ENCODE measurements at places on chromosomes 12 and 14.

GRCh38 chr14:76929927-76930326 is 98.6 kb downstream of the IRF2BPL start:
- DNase-seq, result no peak

GRCh38 chr12:118402251-118402650 is 25.9 kb downstream of the SUDS3 start:
- DNase-seq, result no peak

DNA sequence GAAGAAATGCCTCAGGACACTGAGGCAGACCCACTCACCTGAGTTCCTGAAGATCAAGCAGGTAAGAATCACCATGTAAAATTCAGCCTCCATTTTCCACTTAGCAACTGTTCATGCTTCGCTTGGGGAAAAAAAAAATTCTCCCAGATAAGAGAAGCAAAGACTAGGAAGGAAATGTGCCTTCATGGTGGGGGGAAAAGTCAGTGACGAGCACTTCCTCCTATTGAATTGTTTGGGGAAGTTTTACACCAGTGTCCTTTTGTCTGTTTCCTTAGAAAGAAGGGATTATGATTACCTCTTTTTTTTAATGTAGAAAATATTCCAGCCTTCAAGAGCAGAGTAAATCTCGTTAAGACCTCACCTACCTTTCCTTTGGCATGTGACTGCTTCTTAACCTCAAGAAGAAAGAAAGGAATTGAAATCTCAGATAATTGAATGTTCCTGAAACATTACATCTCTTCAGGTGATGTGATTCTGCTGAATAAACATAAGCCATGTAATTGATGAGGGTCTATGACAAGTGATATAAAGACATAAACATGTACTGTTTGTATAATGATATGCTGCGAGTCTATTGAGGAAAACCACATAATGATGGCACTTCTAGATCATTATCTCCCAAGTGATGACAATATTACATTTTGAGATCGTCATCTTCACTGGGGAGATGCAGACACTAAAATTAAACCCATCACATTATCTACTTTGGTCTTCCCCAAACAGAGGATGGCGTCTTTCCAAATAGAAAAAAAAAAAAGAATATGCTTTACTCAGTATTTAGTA is at the start of gene PTPRB:
PTPRB (minus strand) TSS at position 127 of the 783 bp plus-strand sequence; CDS start at position 93, 34 bp downstream.
- no peak for DNase-seq

- no peak for DNase-seq
Observed at GRCh38 chr14:63562405-63562804, 19.2 kb upstream of the PPP2R5E start.

GRCh38 chr12:122820838-122821271 is 14.4 kb upstream of the HIP1R start:
- DNase-seq, result peak; percentile 52

- no peak for DNase-seq
Observed at GRCh38 chr12:12476857-12477531, 85.7 kb downstream of the DUSP16 start.
